ENCODE measurements at places on chromosomes 7 and 10.

DNA sequence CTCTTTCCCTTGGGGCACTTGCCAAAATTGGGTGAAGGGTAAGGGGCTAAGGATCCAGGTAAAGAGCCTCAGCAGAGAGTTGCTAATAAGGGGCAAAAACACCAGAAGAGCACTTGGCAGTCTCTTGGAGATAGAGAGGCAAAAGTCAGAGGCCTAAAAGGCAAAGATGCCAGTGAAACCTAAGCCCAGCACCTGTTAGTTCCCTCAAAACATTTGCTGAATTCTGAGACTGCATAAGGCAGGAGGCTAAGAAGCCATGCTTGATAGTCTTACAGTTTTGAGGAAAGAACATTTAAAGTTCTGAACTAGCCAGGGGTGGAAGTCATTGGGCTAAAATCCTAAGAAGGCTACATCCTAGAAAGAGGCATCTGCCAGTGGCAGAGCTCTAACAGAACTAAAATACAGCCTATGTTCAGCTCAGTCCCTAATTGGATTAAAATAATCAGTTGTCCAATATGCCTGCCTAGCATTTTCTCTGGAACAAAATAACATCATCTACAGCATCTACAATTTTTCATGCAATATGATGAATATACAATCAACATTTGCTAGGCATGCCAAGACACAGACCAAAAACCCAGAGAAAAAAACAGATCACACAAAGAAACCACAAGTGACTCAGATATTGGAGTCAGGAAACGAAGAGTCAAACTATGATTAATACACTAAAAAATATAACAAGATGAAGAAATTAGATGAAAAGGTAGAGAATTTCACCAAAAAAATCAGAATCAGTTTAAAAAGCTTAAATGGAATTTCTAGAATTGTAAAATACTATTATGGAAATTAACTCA, 7.7 kb downstream of the HTR7 start:
- no peak for DNase-seq

GRCh38 chr7:122913608-122914007, 27.3 kb upstream of the CADPS2 start:
- DNase-seq, result no peak

GRCh38 chr7:21587139-21587784, 44.4 kb downstream of the DNAH11 start:
- DNase-seq, result no peak

- no peak for DNase-seq
Measured at GRCh38 chr7:93933156-93933555, 11.6 kb downstream of the GNG11 start.

DNA sequence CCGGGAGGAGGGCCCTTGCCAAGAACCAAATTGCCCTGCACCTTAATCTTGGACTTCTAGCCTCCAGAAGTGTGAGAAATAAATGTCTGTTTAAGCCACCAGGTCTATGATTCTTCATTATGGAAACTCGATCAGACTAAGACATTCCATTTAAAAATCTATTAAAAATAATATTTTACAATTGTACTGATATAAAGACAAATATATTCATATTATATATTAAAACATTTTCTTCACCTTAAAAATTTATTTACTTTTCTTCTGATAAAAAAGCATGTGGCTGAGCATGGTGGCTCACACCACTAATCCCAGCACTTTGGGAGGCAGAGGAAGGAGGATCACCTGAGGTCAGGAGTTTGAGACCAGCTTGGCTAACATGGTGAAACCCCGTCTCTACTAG, 72.4 kb upstream of the CHST15 start:
- no peak for DNase-seq

- no peak for DNase-seq
Measured at GRCh38 chr10:12962556-12962955, 39.0 kb downstream of the CCDC3 start.

DNA sequence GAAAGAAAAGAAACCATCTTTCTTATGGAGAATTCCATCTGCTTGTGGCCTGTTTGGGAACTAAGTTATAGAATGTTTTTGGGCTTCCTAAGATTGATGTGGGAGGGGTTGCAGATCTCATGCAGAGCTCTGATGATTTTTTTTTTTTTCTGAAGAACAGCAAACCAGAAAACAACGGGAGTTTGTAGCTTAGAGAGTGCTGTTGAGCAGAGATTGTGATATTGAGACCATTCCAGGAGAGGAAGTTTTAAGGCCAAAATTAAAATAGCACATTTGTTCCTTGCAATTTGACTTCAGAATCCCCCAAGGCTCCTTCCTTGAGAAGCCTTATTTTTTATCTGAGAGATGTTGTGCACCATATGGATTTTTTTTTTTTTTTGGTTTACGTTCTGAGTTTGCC, 159.5 kb upstream of the NRP1 start:
- DNase-seq, result no peak

GRCh38 chr10:110737886-110738634, 93.9 kb downstream of the RBM20 start:
- no peak for DNase-seq

- DNase-seq, result no peak
Measured at GRCh38 chr7:46206476-46207060, 285.5 kb upstream of the IGFBP3 start.

DNA sequence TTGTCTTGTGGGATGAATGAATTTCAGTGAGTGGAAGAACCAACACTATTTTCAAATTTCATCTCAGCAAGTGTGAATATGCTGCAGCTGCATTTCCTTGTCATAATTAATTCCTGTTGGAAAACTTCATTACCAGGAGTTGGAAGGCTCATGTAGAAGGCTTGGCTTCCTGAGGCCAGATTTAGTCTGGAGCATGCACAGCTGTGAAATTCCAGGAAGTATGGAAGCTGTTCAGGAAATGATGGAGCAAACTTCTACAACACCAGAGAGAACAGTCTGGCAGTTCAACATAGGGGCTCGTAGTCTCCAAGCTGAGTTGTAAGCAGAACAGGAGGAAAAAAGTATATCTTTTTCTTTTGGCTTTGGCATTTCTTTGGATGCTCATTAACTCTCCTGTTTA, 1439.9 kb upstream of the CELF2 start:
- no peak for DNase-seq

GRCh38 chr7:53131697-53132096, 96.3 kb downstream of the POM121L12 start:
- DNase-seq, result no peak

- peak; percentile 83 for DNase-seq
Measured at GRCh38 chr10:75803816-75804552, 372.6 kb downstream of the LRMDA start.

GRCh38 chr10:93600446-93601145, 439 bp downstream of the RBP4 start:
- DNase-seq, result no peak

GRCh38 chr10:31215052-31215451, 104.0 kb upstream of the ZEB1 start:
- DNase-seq, result no peak

- DNase-seq, result no peak
Measured at GRCh38 chr10:22570234-22570633, 144.1 kb downstream of the PIP4K2A start.

- no peak for DNase-seq
Measured at GRCh38 chr10:67669978-67670377, 26.0 kb downstream of the CTNNA3 start.

- no peak for DNase-seq
Measured at GRCh38 chr10:62844280-62845011, 28.3 kb upstream of the EGR2 start.

GRCh38 chr7:41700044-41700471, 2.8 kb downstream of the INHBA start:
- no peak for DNase-seq

DNA sequence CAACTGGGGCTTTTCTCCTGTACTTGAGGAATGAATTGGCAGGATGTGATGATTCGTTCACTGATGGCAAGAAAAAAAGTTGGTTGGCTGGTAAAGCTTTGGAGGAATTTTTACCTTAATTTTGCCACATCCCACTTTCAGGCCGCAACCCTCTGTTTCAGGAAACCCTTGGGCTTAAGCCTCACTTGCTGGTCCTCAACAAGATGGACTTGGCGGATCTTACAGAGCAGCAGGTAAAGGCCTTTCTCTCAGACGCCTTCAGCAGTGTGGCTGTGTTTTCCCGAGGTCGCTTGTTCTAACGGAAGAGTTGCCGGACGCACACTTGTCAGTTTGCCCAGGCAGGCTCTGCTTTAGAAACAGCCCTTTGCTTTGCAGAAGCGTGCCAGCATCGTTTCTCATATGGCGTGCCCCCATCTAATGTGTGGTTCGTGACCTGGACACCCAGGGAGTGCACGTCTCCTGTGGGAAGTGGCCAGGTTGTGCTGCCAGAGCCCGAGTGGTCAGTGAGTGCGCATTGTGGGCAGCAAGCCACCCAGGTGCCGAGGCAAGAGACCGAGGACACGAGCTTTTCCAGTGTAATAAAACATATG, 2.2 kb downstream of the MTG1 start:
- DNase-seq, result no peak

DNA sequence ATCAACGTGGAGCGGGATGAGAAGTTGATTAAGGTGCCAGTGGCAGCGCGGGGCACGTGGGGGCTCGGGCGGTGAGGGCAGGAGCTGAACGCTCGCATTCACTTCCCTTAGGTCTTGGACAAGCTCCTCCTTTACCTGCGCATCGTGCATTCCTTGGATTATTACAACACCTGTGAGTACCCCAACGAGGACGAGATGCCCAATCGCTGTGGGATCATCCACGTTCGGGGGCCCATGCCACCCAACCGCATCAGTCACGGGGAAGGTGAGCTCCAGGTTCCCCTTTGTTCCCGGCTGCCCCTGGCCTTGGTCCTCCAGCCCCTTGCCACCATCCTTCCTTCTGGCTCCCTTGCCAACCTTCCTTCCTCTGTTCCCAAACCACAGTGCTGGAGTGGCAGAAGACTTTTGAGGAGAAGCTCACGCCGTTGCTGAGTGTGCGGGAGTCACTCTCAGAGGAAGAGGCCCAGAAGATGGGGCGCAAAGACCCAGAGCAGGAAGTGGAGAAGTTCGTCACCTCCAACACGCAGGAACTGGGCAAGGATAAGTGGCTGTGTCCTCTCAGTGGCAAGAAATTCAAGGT, 2.5 kb downstream of the UFSP1 start:
- no peak for DNase-seq

DNA sequence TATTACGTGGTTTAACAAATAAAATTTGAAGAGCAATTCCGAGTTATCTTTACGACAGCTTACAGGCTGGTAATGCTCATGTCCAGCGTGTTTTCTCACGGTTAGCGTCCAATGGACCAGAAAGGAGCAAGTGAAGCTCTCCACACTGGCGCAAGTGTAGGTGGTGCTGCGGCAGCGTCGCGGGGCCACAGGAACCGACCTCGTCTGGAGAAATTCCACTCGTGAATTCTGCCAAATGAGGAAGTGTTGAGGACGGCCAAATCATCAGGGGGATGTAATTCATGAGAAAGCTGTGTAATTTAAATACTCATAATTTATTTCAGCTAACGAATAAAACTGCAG, 350 bp upstream of the ZNF37A start:
- DNase-seq, result no peak

DNA sequence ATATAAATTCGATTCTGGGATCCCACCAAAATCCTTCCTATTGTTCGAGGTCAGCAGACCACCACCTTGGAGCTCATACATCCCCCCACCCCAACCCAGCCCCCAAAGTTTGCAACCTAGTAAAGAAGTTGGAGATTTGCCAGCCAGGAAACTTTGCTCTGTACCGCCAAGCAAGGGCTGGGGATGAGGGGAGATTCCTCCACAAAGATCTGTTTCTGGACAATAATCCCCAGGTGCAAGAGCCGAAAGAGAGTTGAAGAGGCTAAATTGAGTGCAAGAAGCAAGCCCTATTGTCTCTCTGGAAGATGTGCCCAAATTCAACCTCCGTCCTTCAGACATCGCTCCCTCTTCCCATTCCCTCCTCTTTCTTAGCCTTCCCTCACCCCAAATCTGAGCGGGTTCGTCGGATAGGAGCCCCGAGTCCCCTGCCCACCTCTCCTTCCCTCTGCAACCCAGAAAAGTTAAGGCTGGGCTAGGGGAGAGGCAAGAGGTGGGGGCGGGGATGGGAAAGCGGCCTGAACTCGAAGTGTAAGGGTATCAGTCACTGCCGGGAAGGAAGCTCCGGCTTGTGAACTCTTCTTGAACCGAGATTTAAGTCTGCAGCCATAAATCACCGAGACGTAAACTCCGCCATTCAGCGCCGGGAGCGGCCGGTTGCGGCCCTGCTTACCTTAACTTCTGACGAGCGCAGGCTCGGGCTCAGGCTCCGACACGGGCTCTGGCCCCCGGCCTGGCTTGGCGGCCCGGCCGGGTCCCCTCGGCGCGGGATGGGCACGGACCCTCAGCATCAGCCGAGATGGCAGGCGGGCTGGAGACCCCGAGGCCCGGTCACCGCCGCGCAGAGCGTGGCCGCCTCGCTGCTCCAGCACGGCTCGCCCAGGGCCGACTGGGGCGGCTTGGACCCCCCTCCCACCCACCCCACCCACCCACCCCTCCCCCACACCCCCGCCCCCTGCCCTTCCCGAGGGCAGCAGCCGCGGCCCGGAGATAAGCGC, 10.8 kb upstream of the HOXA2 start:
- no peak for DNase-seq

DNA sequence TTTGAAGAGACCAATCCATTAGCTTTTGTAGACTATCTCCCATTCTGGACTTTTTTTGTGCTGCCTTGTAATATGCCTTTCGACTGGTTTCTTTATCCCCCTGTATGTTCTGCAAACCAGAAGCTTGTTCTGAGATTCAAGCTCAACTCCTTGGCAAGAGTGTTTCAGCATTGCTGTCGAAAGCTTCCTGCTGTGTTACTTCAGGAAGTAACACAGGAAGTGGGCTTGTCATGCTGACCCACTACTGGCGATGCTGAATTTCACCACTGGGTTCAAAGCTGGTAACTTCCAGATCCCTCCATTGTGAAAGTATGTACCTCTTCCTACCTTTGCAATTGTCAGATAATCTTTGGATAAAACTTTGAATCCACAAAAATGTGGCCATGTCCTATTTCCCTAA, 57.9 kb upstream of the INSYN2A start:
- no peak for DNase-seq

DNA sequence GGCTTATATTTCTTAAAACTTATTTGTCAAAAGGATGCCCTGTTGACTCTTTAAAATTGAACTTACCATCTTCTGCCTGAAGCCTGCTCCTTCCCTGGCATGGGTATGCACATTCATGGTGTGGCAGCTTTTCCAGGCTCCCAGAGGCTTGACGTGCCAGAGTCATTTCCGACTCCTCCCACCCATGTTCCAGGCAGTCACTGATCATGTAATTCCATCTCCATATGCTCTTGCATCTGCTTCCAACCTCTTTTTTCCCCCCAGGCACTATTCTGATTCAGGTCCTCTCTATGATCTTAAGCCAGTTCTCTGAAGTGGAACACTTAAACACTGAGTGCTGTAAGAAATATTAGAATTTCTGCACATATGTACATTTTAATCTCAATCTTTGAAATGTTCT, 82.2 kb downstream of the CFAP58 start:
- DNase-seq, result no peak

DNA sequence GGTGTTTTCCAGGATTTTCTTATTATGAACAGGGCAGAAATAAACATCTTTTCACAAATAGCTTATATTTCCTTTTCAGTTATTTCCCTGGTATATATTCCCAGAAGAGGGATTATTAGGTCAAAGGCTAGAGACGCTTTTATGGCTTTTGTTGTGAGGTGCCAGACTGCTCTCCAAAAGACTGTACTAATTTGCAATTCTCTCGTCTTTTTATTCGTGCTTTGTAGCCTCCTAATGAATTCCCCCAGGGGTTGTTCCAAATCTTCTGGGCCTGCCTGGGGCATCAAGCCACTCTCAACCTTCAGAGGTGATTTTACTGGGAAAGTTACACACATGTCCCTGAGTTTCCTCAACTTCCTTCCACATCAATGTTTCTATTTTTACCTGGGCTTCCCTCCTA, 34.0 kb upstream of the R3HCC1L start:
- DNase-seq, result no peak

GRCh38 chr7:141484907-141485306, 66.3 kb upstream of the AGK start:
- no peak for DNase-seq

All from NCI-H1436 treated with DMSO at 0.1 percent for 48 hours (cell line).